ENCODE measurements at places on chromosomes 12 and 14. TPM values are rescaled to one million over a fixed set of nuclear protein-coding genes. Genes with fewer than 3 reads are reported as not detected.

The CLEC2B gene
- 141 TPM for total RNA-seq

DNA sequence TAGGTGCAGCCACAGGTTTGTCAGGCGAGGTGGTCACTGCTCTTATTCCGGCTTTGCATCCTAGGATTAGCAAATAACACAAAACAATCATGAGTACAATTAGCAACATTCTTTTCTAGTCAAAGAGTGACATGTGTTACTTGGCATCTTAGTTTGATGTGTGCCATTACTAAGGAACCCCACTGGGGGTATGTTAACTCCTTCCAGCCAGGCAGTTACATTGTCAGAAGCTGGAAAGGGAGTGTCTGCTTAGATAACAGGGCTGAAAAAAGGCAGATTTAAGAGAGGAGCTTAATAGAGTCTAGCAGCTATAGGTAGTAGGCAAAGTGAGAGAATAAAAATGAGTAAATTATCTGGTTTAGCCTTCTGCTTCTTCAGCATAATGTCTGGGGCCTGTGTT, 30.5 kb upstream of the METAP2 start:
- no peak for DNase-seq

- no peak for DNase-seq
These were observed 161.6 kb downstream of the PLCZ1 start for GRCh38 chr12:18576104-18576626.

- no peak for DNase-seq
These were observed 89.3 kb upstream of the DHRS4 start for GRCh38 chr14:23864259-23864658.

The ENDOU gene
- total RNA-seq = not detected

DNA sequence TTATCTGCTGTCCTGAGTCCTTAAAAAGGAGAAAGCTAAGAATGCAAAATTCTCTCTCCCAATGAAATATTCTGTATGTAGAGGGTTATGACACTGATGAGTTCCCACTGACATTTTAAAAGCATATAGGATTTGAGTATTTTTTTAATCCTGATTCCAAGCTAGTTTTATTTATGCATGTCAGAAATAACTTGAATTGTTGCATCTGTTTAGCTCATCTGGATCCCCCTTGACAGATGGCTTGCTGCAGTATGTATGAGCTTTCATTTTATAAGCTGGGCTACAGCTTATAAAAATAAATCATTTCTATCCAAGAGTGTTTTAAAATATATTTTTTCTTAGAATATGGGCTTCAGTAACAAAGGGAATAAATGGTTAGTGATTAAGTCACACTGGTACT, 495.3 kb downstream of the NELL2 start:
- DNase-seq = no peak

GRCh38 chr14:96949594-96949993, 152.4 kb downstream of the VRK1 start:
- DNase-seq = no peak

The MYRFL gene
- total RNA-seq = not detected

The FAIM2 gene
- total RNA-seq = not detected

GRCh38 chr14:69620211-69620611, 8.8 kb downstream of the SUSD6 start:
- DNase-seq = no peak

- no peak for DNase-seq
These were observed 125.5 kb upstream of the FAR2 start for GRCh38 chr12:29023436-29024076.

The KRT72 gene
- 5.6 TPM for total RNA-seq

DNA sequence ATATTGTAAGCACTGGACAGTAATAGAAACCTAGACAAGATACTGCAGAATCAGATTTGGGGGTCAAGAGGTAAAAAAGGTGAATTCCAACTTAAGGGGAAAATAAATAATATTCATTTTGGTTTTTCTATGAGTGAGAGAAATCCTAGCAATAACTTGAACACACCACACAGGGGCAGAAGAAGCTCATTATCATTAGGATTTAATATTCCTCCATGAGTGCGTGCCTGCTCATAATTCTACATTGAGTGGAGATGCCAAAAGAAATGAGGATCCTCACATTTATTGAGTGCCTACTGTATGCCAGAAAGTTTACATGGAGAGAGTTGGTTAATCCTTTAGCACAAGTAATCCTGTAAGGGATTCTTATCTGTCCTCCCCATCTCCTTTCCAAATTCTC, 40.5 kb upstream of the C14orf132 start:
- DNase-seq = no peak

DNA sequence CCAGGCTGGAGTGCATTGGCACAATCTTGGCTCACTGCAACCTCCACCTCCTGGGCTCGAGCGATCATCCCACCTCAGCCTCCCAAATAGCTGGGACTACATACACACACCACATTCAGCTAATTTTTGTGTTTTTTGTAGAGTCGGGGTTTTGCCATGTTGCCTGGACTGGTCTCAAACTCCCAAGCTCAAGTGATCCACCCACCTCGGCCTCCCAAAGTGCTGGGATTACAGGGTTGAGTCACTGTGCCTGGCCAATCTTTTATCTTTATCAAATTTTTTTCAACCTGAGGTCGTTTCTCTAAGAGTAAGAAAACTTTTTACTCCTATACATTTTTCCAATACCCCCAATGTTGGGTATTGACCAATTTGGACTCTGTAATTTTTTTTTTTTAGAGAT, 40.0 kb upstream of the NAP1L1 start:
- DNase-seq = no peak

- DNase-seq = no peak
These were observed 36.0 kb downstream of the PTPN21 start for GRCh38 chr14:88518592-88519512.

GRCh38 chr14:103198131-103199105, 75.2 kb downstream of the TNFAIP2 start:
- DNase-seq = no peak

The SMCO3 gene
- total RNA-seq = not detected

GRCh38 chr12:112219195-112219594, 93.8 kb downstream of the TRAFD1 start:
- DNase-seq = no peak

GRCh38 chr12:124248941-124249825, 45.7 kb upstream of the RFLNA start:
- DNase-seq = no peak

- DNase-seq = no peak
These were observed 365.7 kb downstream of the FLRT2 start for GRCh38 chr14:85895603-85896002.

The MUCL1 gene
- not detected for total RNA-seq

- DNase-seq = no peak
These were observed 57.5 kb downstream of the ARHGAP5 start for GRCh38 chr14:32134448-32135097.

GRCh38 chr12:25616286-25616685, 63.2 kb upstream of the LMNTD1 start:
- DNase-seq = no peak

The BDKRB1 gene
- total RNA-seq = not detected

The DIO3 gene
- not detected for total RNA-seq

The PDE3A gene
- total RNA-seq = not detected

DNA sequence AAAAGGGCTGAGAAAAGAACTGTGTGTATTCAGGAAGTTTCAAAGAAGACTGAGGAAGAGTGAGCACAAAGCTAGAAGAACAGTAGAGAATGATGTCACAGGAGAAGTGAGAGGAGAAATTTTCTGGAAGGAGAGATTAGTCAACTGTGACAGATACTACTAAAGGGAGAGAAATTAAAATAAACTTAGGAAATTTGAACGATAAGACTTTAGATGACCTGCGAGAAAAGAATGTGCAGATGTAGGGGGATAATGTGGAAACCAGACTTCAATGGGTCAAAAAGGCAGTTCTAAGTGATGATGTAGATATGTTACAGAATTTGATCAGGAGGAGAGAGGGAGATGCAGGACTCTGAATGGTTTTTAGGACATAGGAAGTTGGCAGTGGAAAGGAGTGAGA, 287.4 kb downstream of the SYT1 start:
- no peak for DNase-seq

- DNase-seq = no peak
These were observed 9.8 kb upstream of the ABHD12B start for GRCh38 chr14:50862036-50862570.

- no peak for DNase-seq
These were observed 48.0 kb upstream of the TRAF3 start for GRCh38 chr14:102729268-102729667.

GRCh38 chr14:58979325-58979724, 209.1 kb upstream of the DAAM1 start:
- DNase-seq = no peak

The DRAM1 gene
- 3.5 TPM for total RNA-seq

DNA sequence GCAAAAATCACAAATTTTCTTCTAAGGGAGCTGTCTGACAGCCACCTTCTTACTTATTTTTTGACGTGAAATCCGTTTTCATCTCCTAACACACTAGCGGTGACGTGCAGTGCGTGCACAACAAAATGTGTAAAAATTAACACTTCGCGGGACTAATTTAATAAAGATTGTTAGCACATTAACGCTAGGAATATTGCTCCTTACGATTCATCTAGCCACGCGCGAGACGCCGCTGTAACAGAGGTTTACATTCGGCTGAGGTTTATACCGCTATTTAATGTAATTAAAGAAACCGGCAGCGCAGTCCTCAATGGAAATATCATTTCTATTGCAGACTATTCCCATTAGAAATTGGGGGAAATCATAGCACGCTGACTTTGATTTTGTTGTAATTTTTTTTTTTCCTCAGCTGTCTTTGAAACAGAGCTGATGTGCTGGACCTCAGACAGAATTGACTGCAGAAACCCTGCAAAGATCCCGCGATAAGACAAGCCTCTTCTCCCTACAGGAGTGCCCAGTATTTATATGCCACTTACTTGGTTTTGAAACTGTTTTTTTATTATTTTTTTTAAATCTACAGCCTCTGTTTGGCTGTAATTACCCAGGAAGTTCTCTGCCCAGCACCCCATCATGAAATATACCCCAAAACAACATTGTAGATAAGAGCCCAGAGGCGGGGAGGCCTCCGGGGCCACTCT, 31.2 kb downstream of the BCL11B start:
- DNase-seq = no peak

The SERPINA10 gene
- total RNA-seq = not detected

GRCh38 chr12:112294793-112295192, 87.4 kb downstream of the HECTD4 start:
- no peak for DNase-seq

DNA sequence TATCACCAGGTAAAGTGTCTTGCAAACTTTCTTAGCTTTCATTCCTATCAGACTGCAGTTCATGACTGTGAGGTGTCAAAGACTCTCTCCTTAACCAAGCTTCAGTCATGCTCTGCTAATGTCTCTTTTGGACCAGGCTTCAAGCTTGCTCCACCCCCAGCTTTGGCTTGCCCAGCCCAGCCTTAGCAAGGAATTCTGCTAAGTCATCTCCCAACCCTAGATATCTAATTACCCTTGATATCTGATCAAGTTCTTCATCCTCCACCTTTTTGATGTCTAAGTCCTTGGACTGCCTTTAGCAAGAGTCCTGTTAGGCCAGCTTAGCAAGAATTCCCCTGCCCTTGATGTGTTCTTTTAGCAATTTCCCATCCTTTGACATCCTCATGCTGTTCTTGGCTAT, 108.9 kb upstream of the FGD4 start:
- no peak for DNase-seq

GRCh38 chr12:123231931-123232330, 1.0 kb downstream of the MPHOSPH9 start:
- no peak for DNase-seq

DNA sequence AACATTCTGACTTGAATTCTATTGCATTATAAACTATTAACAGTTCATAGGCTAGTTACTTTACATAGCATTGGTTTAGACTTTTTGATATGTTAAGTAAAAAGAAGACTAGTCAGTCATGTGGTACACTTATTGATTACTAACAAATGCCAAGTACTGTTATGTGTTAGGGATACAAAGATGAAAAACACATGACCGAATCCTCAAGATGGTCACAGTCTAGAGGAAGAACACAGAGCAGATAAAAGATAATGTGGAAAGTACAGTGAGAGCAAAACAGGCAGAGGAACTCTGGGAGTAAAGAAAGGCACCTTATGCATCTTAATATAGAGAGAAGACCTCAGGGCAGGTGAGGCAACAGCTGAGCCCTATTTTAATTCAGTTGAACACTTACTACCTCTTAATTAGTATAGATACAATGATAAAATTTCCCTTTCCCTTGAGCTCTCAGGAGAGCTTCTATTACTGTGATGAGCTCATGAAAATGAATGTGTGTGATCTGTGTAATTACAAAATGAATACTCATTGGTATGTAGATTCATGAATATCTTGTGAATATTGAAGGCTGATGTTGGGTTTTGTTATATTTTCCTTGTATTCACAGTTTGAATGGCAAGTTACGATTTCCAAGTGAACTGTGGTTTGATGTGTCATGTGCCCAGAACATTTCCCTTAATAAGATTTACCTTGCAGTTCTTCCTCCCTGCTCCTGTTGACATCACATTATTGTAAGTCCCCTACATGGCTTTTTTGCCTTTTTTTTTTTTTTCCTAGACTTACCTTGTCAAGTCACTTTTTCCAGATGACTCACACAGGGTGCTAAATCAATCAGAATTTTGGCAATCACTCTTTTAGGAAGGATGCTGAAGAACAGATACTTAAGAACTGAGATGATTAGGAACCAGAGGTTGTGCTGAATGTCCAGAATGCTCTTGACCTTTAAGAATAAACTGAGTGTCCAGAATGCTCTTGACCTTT, 29.5 kb upstream of the MSRB3 start:
- DNase-seq = no peak

DNA sequence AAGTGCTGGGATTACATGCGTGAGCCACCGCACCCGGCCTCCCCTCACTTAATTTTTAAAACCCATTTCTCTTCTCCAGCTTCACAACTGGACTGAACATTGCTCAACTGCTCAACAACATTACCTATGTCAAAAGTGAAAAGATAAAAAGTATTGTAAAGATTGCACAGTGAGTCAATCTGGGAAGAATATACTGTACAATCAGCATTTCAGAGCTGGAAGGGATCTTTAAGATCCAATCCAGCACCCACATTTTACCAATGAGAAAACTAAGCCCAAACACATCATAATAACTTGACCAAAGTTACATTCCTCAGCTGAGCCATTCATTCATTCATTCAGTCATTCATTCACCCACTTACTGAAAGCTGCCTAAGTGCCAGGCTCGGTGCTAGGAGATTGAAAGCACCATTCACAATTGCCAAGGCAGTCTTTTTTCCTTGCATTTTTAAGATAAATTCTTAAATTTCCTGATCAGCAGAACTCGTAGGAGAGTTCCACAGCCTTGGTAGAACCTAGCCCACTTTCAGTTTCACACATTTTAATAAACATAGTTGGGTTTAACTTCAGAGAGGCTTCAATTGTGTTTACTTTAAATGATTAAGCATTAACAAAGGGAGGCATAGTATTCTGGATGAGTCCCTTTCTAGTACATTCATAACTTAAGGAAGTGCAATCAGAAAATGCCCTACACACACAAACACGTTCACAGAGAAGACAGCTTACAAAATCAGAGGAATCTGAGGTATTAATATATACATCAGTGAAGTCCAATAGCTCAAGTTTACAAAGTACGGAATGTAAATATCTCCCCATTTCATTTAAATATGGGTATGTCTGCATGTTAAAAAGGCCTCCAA, 3.0 kb downstream of the GALNT4 start:
- DNase-seq = no peak

DNA sequence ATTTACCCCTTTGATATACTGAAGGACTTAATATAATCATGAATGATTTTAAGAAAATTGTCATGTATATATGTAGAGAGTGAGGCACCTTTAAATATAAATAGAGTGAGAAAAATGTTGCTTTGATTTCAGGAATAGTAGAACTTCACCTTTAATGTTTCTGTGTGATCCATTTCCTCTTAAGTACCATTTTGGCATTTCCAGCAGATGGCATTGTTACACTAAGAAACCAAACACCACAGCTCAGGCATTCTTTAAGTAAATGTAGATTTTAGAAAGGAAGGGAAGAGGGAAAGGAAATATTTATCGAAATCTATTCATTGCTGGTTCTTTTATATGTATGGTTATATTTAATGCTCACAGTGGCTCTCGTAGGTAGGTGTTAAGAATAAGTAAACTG, 556.7 kb upstream of the FBXO33 start:
- no peak for DNase-seq
